ENCODE measurements at places on chromosomes 3 and 15.

DNA sequence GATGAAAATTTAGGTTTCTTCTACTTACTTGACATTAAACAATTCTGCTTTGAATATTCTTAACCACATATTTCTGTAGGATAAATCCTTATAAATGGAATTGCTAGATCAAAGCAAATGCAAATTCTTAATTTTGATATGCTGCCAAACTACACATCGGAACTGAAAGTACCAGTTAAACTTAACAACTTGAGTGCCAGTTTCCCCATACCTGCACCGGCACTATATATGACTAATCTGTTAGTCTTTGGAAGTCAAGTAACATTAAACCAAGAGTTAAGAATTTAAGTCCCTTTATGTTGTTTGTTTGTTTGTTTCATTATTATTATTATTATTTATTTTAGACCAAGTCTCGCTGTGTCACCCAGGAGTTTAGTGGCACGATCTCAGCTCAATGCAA, 103.9 kb upstream of the AKAP13 start:
- DNase-seq: no peak

GRCh38 chr3:190269101-190269500, 53.1 kb downstream of the CLDN1 start:
- DNase-seq: peak; percentile 13

DNA sequence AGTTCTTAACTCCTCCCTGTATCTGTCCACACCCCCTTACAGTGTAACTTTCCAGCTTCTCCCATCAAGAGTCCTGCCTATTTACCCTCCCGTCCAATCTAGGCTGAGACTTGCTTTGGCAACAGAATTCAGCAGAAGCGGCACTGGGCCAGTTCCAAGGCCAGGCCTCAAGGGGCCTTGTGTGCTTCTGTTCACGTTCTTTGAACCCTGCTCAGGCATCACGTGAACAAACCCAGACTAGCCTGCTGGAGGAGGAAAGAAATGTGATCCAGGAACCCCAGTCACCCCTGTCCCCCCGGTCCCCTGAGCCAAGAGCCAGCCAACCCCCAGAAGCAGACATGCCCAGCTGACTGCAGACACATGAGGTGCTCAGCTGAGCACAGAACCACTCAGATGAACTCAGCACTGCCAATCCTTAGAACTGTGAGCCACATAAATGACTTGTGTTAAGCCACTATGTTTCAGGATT, 76.1 kb upstream of the DCLK3 start:
- no peak for DNase-seq

DNA sequence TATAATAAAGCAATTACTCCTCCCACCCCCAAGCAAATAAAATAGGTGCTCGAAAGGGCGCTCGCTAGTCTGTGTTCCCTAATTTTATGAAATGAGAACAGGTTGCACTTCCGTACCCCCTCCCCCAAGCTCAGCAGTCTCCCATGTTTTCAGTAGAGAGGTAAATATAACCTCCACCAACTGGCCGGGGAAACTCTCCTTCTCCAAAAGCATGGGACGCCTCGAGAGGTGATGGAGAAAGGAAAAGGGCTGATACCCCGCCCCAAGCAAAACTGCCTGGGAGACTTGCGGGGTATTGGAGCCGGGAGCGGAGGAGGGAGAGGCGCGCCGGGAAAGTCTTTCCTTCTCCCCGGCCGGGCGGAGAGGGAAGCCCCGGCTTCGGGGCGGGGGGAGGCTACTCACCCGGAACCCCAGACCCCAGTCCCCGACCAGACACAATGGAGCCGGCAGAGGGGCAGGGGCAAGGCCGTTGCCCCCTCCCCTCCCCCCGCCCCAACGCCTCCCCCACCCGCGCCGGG, 605 bp downstream of the DCUN1D1 start:
- peak; percentile 88 for DNase-seq

GRCh38 chr3:117409701-117410459, 700.3 kb downstream of the TUSC7 start:
- no peak for DNase-seq

DNA sequence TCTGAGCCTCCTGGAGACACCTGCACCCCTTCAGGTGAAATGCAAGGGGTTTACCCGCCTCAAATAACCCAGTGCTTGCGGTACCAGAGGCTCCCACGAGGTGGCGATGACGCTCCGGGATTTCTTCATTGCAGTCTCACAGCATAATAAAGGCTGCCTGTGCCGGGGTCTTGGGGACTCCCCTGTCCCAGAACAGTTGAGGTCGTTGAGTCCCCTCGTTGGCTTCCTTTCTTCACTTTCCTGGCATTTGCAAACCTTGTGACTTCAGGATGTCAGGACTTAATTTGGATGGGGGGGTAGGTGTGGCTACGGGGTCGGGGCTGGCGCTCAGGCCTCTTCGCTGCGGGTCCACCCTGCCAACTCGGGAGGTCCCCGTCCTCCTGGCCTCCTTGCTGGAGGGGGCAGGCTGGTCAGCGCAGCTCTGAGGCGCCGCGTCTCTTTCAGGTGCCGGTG, 1.3 kb downstream of the GNAT1 start:
- DNase-seq: peak; percentile 57

DNA sequence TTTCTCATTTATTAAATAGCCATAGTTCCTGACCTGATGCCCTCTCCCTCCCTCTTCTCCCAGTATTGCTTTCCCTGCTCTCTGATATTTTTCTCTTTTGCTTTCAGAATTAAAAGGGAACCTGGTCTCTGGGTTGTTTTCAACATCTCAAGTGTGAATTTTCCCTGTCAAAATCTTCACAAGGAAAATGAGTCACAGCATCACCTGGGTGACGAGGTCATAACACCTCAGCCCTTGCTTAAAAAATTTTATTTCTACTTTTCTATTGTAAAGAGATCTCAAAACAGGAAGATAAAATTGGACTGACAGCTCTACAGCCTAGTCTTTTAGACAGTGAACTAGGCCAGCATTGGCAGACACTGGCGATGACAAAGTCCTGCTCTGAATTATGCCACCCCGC, 40.1 kb downstream of the GAP43 start:
- no peak for DNase-seq

GRCh38 chr15:80643431-80643951, 51.6 kb upstream of the ABHD17C start:
- no peak for DNase-seq

GRCh38 chr15:69526081-69527061, 73.8 kb downstream of the RPLP1 start:
- DNase-seq: no peak

DNA sequence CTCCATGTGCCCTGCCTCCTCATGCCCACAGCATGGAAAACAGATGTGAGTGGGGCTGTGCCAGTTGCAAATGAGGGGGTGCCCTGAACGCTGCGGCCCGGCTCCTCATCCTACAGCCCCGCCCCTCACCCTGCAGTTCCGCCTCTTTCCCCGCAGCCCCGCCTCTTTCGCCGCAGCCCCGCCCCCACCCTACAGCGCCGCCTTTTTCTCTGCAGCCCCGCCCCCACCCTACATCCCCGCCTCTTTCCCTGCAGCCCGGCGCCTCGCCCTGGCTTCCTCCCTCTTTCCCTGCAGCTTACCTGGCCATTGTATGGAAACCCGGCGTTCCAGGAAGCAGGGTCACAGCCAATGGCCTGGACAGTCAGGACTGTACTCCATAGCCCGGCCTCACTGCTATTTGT, 284.9 kb downstream of the TLE3 start:
- DNase-seq: no peak

- no peak for DNase-seq
Observed at GRCh38 chr3:137222736-137223225, 265.0 kb downstream of the IL20RB start.

GRCh38 chr15:90232196-90232595, 1.5 kb downstream of the CIB1 start:
- DNase-seq: no peak

DNA sequence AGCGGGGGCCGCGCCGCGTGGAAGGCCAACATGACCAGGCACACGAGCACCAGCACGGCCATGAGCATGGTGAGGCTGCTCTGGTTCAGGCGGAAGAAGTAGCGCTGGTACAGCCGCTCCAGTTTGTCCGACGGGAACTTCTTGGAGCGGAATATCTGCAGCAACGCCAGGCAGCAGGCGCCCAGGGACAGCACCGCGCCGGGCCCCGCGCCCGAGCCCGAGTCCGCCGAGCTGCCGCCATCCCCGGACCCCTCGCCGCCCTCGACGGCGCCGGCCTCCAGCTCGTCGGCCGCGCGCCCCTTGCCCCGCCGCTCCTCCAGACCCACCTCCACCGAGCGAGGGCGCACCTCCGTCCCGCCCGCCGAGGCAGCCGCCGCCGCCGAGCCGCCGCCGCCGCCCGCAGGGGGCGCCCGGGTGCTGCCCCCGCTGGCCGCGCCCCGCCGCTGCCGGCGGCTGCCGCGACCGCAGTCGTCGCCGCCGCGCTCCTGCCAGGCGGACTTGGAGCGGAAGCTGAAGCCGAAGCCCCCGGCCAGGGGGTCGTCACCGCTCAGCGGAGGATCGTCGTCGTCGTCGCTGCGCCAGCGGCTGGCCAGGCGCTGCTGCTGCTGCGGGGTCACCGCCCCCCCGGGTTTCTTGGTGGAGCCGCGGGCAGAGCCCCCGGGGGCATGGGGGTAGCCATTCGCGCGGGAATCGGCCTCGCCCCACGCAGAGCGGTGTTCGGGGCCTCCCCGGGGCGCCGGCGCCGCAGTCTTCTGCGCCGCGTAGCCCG, 957 bp downstream of the ADCY5 start:
- DNase-seq: peak; percentile 49

GRCh38 chr15:89693696-89694095, 3.1 kb downstream of the WDR93 start:
- no peak for DNase-seq

DNA sequence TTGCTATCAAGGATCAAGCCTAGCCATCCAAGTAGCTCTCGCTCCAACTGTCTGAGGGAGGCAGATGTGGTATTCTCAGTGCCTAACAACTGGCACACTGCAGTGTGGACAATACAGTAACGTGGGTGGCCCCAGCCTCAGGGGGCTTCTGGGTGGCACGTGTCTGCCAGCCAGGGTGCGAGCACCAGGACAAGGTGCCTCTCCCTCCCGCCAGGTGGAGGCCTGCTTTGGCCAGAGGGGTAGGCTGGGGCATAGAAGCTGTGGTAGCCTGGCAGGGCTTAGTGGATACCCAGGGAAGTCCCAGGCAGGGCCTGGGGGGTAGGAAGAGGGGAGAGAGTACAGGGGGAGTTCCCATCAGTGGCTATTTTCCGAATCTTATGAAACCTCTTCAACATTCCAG, 234.0 kb downstream of the PLCL2 start:
- no peak for DNase-seq

DNA sequence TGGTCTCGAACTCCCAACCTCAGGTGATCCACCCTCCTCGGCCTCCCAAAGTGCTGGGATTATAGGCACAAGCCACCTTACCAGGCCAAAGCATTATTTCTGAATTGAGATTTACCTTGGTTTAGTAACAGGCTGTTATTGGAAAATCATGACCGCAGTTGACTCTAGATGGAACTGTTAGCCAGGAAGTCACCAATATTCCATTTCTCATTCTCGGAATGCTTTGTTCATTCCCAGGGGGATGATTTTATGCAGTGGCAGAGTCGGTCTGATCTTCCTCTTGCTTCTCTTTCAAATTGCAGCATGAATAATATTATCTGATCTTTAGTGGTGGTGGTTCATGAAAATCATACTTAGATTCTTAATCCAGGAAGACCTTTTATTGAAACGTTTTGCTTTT, 195.5 kb upstream of the MBNL1 start:
- no peak for DNase-seq

GRCh38 chr3:176087066-176087697, 1110.1 kb downstream of the TBL1XR1 start:
- no peak for DNase-seq

DNA sequence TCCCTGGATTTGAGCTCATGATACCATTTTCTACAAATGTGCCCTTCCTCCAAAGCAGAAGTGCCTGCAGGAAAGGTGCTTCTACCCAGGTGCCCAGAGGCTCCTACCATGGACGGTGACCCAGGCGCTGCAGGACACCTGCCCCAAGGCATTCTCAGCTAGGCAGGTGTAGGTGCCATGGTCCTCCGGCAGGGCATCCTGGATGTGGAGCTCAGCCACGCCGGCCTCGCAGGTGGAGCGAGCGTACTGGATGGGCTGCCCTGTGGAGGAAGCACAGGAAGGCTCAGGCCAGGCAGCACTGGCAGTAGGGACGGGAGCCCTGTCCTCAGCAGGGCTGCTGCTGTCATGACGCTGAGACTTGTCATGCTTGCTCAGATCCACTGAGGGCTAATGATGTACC, 137.2 kb upstream of the HACD2 start:
- DNase-seq: no peak

DNA sequence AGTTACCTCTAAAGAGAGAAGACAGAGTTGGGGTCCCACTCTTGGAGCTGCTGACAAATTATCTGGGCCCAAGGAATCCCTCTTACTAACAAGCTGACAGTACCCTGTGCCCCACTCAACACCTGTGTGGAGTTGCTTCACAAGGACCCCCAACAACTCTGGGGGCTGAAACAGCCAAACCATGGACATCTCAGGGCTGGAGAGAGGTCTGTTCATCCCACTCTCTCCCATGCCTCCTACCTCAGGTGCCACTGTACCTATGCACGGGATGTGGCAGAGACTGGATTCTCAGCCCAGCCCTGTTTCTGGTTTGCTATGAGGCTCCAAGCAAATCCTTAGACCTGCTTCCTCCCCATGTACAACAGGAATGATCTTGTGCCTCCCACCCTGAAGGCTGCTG, 101.7 kb downstream of the ETFA start:
- DNase-seq: no peak

GRCh38 chr3:151949706-151950105, 76.3 kb downstream of the SUCNR1 start:
- no peak for DNase-seq

DNA sequence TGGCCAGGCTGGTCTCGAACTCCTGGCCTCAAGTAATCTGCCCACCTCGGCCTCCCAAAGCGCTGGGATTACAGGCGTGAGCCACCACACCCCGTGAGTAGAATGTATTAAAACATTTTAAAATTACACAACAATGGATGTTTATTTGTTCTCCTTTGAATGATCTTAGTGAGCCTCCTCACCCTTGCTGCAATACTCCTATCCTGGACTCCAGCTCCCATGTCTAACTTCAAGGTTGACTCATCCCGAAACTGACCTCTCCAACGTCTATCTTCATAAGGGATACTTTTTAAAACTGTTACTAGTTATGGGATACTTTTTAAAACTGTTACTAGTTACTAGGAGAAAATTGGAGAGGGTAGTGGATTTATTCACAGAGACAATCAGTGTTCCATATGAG, 17.8 kb upstream of the RHCG start:
- DNase-seq: no peak

- no peak for DNase-seq
Observed at GRCh38 chr3:38030126-38031021, 932 bp upstream of the PLCD1 start.

DNA sequence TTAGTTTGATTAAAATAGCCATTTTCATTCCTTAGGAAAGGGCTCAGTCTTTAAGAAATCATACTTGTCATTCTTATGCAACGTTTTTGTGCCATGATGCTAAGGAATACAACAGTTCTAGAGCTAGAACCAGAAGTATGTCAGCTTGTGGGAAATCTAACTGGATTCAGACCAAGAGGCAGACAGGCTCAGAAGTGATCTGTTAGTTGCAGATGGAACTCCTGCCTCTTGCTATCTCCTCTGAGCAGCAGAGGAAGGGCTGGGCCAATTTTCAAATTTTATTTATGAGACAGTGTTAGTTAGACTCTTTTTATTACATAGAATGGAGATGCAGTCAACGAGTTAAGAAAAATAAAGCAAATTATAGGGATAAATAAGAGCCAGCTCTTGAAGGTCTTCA, 48.5 kb upstream of the RYR3 start:
- DNase-seq: no peak

- DNase-seq: no peak
Observed at GRCh38 chr15:95541301-95541700, 789.2 kb upstream of the NR2F2 start.
